Activated T-cell treated with anti-CD3 and anti-CD28 coated beads for 48 hours (primary cell): ENCODE measurements at places on chromosomes 4 and X.

- DNase-seq: no peak
Measured at GRCh38 chr4:169840554-169840953, 82.8 kb upstream of the HPF1 start.

DNA sequence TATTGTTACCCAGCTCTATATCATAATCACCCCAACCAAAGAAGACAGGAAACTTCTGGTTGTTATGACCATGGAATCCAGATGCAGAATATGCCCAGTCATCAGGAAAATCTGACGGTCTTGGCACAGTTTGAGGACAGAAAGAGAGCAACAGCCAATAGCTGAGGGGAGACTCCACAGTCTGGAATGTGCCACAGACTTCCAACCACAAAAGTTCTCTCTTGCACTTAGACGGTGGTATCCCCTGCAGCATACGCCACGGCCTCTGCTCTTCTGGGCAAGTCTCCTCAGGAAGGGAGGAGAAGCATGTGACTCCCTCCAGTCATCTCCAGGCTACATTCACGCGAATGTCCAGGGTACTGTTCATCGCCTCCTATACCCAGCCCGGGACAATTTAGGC lies 18.4 kb downstream of the ZNF827 start:
- no peak for DNase-seq

DNA sequence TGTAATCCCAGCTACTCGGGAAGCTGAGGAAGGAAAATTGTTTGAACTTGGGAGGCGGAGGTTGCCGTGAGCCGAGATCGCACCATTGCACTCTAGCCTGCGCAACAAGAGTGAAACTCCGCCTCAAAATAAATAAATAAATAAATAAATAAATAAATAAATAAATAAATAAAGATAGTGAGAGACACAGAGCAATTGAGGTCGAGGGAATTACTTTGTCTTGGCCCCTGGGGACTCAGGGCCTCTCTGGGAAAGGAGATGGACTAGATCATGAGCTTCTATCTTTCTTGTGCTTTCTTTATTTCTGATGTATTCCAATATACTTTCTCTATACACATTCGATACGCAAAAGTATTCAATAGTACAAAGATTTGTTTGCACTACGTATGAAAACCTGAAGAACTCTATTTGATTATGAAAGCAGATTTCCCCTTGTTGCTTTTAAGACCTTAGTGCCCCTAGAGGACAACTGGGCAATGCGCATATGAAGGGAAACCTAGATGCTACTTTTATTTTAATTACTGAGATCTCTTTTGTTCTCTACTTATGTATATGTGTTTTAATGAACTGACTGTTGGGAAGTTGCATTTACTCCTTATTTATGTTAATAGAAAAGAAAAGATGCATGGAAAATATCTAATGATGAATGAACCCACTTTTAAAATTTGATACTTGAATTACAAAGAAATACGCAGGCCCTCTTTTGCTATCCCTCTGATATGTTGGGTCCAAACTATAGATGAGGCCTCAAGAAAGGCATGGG lies 12.8 kb upstream of the ELOVL6 start:
- no peak for DNase-seq

- DNase-seq: no peak
Measured at GRCh38 chr4:155911905-155912304, 8.4 kb downstream of the TDO2 start.

DNA sequence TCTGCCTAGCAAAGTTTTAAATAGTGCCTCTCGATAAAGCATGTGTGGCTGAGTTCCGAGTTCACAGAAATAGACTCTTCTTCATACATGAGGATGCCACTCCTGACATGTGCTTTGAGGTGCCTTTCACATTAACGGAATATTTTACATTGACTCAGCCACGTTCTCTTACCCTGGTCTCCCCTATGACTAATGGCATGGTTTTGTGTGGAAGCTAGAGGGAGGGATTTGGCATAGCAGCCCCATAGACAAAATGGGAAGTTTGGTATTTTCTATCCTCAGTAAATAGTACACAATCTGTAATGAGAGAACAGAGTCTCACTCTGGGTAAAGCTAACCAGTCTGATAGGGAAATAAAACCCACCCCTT lies 68.9 kb downstream of the PCDH19 start:
- DNase-seq: no peak

GRCh38 chr4:185683896-185684295 lies 128.1 kb downstream of the SORBS2 start:
- DNase-seq: no peak

- DNase-seq: no peak
Measured at GRCh38 chrX:122046226-122046625, 998.8 kb downstream of the GLUD2 start.

- DNase-seq: no peak
Measured at GRCh38 chr4:40699648-40700047, 50.1 kb upstream of the NSUN7 start.

- no peak for DNase-seq
Measured at GRCh38 chrX:153771415-153772315, 7.6 kb downstream of the PLXNB3 start.

- DNase-seq: no peak
Measured at GRCh38 chrX:68914479-68914946, 85.7 kb downstream of the EFNB1 start.

GRCh38 chr4:138843616-138844015 lies 172.0 kb upstream of the NOCT start:
- DNase-seq: no peak

DNA sequence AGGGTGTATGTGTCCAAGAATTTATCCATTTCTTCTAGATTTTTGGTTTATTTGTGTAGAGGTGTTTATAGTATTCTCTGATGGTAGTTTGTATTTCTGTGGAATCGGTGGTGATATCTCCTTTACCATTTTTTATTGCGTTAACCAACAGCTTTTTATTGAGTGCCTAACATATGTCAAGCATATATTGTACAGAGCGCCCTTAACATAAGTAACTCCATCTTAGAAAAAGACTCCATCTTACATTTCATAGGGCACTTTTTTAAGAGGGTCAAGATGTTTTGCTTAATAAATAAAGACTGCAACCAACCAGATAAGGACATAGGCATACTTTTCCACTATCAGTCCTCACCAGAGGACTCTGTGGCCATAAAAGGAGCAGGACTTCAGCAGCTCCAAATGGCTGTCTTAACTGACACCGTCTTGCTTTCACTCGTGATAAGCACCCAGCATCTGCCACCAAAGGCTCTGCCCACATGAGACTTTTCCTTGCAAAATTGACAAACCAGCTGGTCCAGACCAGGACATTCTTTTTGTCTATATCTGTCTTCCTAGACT lies 75.0 kb downstream of the HS6ST2 start:
- DNase-seq: no peak

GRCh38 chrX:124086411-124086810 lies 124.9 kb downstream of the STAG2 start:
- DNase-seq: no peak

GRCh38 chr4:62235911-62236310 lies 1035.8 kb downstream of the ADGRL3 start:
- DNase-seq: no peak

DNA sequence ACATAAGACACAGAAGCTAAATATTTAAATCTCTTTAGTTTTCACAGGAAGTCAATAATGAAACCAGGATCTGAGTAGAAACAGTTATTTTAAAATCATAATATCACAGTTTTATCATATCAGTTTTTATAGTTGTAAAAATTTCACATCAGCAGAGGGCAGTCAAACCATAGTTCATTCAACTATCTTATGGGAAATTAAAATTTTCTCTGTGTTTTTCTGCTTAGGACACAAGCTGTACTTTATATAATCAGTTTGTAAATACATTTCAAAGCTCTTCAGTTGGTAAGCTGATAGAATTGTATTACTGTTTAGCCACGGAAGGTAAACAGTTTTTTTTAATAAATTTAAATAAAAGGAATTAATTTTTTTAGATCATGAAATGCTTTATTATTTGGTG lies 204.8 kb upstream of the NUDT6 start:
- no peak for DNase-seq

DNA sequence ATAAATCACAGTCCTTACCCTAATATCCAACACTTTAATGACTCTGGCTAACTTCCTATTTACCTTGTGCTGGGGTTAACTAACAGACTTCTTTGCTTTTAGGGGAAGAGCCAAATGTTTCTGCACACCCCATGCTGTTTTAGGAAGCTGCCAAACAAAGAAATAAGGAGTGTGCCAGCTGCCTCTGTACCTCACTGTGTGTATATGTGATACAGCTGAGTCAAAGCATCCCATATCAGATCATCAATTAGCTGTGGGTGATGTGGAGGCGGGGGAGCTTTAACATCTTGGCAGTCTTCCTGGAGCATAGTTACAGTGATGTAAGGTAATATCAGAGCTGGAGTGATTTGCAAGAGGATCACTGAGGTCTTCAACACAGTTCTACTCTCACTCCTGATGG lies 95.4 kb downstream of the COL25A1 start:
- no peak for DNase-seq

DNA sequence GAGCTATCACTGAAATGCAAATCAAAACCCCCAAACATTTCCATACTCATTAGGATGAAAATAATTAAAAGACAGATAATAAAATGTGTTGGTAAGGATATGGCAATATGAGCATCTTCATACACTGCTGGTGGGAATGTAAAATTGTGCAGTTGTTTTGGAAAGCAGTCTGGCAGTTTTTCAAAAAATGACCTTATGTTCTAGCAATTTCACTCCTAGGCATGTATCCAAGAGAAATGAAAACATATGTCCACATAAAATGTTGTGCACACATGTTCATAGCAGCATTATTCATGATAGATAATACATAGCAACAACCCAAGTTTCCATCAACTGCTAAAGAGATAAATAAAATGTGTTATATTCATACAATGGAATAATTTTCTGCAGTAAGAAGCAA lies 14.8 kb upstream of the GPRASP2 start:
- DNase-seq: no peak

DNA sequence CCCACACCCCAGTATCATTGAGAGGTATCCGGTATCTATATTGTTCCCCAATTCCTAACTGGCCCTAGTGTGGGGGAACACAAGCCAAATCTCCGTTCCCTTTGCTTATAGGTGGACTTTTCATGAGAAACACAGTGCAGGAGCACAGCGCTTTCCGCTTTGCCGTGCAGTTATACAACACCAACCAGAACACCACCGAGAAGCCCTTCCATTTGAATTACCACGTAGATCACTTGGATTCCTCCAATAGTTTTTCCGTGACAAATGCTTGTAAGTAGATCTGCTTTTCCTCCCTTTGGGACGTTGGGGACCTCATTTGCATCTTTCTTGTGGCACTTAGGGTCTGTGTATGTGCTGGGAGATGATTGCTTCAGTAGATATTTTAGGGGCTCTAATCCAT lies 1.6 kb downstream of the GRIA3 start:
- no peak for DNase-seq

- no peak for DNase-seq
Measured at GRCh38 chr4:129403848-129404247, 307.9 kb downstream of the C4orf33 start.

- no peak for DNase-seq
Measured at GRCh38 chr4:98648602-98649001, 9.8 kb downstream of the TSPAN5 start.

DNA sequence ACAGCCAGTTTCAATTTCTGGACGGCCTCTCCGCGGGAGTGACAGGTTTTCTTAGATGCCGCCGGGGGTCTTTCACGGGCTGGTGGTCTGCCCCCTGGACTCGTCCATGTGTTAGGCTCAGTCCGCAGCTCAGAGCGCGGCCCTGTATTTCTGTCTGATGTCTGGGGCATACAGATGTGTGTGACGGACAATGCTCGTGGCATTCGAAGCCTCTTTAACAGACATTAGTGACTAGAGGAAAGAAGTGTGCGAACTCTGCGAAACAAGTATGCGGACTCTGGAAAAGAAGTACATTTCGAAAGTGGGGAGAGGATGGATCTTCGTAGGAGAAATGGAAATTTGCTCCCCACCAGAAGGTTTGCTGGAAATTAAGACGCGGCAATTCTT lies 793 bp upstream of the DCUN1D4 start:
- DNase-seq: no peak

DNA sequence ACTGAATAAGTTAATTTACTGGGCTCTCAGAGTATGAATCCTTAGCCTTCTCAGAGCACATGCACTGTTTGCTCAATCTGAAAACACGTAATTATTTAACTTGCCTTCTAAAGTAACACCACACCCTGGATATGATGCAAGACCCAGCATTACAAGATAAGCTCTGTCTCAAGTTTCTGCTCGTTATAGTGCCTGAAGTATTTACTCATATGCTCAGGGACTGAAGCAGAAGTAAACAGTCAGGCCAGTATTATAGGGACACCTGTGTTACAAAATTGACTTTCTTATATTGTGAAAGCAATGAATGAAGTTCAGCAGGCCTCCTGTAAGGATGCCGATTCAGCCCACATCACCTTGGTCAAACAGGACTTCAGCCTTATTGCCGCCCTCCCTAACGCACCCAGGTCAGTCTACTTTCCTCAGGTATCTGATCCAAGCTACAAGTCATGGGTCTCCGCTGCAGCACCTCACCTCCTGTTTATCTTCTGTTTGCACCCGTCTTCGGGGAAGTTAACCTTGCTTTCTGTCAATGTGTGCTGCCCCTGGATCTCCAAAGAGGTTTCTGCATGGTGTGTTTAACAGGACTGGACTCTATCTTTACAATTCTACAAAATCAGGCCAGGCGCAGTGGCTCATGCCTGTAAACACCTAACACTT lies 42.8 kb upstream of the KLF3 start:
- DNase-seq: no peak

- DNase-seq: no peak
Measured at GRCh38 chr4:39365360-39365759, 802 bp downstream of the RFC1 start.

DNA sequence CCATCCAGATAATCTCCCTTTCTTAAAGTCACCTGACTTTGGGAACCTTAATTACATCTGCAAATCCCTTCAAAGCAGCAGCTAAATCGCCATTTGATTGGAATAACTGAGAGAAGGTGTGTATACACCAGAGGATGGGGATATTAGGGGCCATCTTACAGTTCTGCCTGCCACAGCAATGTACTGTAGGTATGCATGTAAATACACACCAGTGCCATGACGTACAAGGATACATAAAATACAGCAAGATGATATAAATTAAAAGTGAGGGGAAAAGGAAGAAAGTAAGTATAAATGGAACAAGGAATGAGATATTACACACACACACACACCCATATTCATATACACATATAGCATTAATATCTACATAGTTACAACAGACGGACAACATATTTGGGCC lies 81.2 kb downstream of the CBR4 start:
- no peak for DNase-seq

GRCh38 chr4:81505726-81506125 lies 34.0 kb upstream of the RASGEF1B start:
- no peak for DNase-seq

GRCh38 chr4:178140326-178140915 lies 698.2 kb upstream of the AGA start:
- no peak for DNase-seq

DNA sequence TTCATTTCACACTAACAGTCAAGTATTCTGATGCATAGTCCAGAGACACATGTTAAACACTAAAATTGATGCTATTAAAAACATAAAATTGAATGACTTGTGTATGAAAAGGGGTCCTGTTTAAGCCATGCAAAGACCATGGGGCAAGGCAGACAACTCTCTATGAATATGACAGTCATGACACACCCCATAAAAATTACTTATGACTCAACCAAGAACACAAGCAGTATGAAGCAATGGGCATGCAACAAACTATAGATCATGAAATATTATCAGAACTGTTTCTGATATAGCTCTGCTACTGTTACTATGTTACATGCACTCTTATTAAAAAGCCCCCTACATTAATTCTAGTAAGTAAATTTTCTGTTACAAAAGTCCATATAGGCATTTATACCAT lies 57.5 kb upstream of the ZCCHC13 start:
- DNase-seq: no peak
